ENCODE measurements at places on chromosomes 6 and 20.

DNA sequence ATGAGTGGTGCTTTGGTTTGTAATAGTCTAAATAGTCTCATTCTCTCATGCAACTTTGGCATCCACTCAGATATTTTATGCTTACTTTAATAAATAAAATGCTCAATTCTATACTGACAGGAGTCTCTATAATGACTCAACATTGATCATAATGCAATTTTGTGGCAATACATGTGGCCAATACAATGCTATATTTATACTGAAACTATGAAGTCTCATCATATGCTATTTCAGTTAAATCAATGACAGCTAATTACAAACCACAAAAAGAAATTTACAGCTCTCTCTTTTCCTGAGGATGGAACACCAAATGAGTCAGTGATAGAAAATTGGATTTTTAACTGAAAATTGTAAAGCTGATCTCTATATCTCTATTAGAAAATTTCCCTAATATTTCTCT is 77.1 kb downstream of the WASF1 start:
- peak; percentile 28 for DNase-seq

- no peak for DNase-seq
These were observed 18.4 kb downstream of the HLA-F start for GRCh38 chr6:29741592-29741991.

DNA sequence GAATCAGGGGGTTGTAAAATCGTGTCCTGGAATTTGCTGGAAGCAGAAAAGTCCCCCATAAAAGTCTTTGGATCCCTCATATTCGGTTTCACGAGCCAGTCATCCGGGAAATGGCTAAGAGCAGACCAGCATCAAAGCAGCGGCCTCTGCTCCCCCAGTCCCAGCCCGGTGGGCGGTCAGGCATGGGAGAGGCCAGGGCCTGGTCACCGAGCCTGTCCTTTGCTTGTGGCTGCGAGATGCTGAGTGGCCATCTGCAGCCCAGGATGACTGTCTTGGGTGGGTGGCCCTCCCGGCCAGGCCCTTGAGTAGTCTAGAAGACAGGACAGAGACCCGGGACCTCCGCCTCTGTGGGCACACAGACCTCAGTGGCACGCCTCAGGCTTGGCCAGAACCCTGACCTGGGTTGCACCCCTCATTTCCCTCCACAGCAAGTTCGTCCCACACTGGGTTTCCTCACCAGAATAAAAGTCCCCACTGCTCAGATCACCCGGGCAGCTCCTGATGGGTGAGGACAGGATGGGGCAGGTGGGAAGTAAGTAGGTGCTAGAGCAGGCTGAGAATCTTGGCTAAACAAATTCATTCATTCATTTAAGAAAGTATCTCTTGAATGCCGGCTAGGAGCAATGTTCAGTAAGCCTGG is 172.1 kb downstream of the BMP7 start:
- DNase-seq = no peak

GRCh38 chr20:40991181-40991889 is 37.3 kb upstream of the TOP1 start:
- DNase-seq = no peak

- DNase-seq = no peak
These were observed 366.2 kb upstream of the BTBD3 start for GRCh38 chr20:11551479-11551878.
